Left lobe of liver (tissue), 2 donors: ENCODE measurements at places on chromosomes 2 and 18.
A peak's percentile ranks its signal among the peaks of the same experiment; 100 is the strongest.

DNA sequence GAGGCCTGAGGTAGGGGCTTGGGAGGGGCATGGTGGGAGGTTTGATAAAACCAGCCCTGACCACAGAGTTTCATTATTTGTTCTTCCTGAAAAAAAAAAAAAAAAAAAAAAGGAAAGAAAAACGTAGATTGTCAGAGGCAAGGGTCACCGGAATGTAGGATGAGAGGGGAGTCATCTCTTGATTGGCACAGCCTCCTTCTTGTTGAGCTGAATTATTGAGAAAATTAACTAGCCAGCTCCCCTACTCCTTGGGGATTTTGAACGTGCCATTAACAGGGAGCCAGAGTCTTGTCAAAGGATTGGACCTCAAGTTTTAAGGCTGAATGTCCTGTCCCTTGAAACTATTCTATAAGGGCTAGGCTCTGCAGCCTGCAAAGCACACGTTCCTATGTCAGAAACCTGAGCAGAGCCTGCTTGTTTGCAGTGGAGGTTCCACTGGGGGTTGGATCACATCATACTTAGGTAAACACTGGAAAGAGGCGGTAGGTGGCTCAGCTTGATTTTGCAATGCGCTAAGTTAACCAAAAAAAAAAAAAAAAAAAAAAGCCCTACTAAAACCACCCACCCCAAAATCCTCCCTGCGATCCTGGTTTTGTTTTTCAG lies 2.3 kb downstream of the INHBB start:
- DNase-seq = peak; percentile 62

GRCh38 chr2:225895126-225895525 lies 495.6 kb downstream of the NYAP2 start:
- no peak for DNase-seq

DNA sequence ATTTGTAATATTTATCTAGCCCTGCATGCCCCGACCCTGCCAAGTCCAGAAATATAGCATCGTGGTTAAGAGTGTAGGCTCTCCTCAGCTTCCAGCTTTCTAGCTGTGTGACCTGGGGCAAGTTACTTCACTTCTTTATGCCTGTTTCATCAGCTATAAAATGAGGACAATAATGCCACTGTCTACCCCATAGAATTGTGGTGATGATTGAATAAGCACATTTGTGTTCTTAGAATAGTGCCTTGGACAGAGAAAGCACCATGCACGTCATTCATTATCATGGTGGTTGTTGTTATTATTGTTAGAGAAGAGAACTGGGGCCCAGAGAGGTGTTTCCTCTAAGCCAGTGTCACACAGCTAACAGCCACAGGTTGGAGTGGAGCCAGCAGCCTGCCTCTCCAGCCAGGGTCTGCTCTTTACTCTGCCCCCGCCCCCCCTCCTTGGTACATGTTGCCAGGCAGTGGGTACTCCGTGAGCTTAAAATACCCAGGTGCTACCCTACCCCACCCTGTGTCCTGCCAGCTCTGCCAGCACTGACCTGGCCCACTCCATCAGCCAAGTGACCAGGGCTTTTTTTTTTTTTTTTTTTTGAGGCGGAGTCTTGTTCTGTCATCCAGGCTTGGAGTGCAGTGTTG lies 202.1 kb downstream of the CTIF start:
- no peak for DNase-seq

- no peak for DNase-seq
These were observed 129.6 kb downstream of the PID1 start for GRCh38 chr2:229141424-229142025.

DNA sequence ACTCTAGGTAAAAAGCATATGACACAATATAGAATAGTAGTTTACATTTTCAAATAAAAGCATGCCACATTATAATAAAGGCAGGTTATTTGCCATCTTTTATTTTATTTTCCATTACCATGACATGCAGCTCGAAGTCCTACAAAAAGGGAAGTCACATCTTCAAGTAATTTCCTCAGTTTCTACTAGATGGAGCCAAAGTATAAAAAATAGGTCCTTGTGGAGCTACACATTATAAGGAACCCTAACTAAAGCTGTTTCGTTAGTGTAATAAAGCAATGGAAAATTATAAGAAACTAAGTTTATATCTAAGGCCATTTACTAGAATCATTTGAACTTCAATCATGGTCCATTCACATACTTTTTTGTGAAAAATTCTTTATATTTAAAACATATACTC lies 674.5 kb downstream of the KCNJ3 start:
- DNase-seq = no peak

DNA sequence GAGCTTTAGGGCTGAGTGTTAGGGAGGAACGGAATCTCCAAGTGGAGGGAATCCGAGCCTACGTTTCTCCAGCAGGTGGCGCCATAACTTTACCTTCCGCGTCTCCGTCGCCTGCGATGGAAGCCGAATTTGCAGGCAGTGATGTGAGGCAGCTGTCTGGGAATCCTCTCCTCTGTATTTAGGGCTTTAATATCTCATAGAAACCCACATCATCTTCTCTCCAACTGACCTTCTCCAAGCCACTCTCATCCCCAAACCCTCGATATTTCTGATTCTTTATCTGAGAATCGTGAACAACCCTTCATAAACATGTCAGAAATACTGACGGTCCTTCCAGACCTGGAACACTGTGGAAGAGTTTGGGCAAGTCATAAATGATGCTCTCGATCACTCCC lies 27.5 kb downstream of the SIX2 start:
- DNase-seq = peak; percentile 65

GRCh38 chr18:55783921-55784320 lies 195.9 kb upstream of the TCF4 start:
- DNase-seq = no peak

- DNase-seq = no peak
These were observed 836.3 kb upstream of the ACVR2A start for GRCh38 chr2:147008481-147008880.

DNA sequence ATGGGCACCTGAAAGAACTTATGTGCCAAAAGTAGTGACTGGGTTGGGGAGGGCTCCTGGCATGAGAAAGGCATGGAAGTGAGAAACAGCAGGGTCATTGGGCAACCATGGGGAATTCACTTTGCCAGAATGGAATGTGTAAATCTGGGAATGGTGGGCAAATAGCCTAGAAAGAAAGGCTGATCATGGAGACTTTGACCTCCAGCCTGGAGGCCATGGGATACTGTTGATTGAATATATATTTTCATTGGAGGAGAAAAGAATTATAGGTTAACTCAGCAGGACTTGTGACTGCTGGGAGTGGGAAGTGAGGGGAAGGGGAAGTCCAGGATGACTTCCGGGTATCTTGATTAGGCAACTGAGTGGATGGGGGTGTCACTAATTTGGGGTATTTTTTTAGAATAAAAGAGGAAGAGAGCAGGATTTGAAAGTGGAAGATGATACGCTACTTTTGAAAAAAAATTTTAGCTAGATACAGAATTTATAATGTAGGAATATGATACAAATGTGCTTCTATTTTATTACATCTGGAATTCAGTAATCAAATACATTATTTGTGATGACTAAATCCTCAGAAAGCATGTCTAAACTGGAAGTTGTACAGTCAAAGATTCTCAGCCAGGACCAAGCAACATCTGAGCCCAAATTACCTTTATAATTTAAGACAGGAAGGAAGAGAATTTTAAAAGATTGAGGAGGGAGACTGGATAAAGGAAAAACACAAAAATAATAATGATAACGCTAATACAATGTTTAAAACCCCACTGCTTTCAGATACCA lies 116.2 kb downstream of the GATA6 start:
- DNase-seq = peak; percentile 52

DNA sequence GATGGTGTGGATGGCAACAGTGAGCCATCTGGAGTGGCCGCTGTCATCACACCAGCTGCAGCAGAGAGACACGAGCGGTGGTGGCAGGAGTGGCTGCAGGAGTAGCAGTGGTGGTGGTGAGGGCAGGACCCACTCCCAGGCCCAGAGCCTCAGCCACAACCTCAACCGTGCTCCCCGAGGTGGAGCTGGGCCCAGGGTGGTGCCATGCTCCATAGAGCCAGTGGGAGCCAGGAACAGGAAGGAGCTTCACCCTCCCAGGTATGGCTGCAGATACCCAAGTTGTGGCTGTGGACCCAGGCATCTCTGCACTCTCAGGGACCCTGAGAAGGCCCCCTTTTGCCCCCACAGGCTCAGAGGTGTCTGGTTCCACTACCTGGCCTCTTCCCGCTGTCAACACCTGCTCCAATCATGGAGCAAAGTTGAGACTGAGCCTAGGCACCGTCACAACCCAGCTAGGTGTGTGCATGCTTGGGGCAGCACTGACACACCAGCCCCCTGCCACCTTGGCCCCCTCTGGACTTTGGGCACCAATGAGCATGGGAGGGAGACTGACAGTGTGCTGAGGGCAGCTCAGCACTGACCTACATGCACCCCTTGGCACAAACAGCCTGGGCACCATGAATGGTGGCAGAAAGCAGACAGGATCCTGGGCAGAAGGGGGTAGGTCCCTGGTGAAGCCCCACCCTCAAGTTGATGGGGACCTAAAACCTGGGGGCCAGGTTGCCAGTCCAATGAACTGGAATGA lies 188.9 kb downstream of the NDUFA10 start:
- DNase-seq = peak; percentile 37

- no peak for DNase-seq
These were observed 12.2 kb upstream of the TPRKB start for GRCh38 chr2:73749314-73749713.
